Esophagus squamous epithelium (tissue), 5 donors: ENCODE measurements at places on chromosomes 16 and 17.

GRCh38 chr17:77802811-77803220, 155.7 kb upstream of the TNRC6C start:
- DNase-seq: no peak

DNA sequence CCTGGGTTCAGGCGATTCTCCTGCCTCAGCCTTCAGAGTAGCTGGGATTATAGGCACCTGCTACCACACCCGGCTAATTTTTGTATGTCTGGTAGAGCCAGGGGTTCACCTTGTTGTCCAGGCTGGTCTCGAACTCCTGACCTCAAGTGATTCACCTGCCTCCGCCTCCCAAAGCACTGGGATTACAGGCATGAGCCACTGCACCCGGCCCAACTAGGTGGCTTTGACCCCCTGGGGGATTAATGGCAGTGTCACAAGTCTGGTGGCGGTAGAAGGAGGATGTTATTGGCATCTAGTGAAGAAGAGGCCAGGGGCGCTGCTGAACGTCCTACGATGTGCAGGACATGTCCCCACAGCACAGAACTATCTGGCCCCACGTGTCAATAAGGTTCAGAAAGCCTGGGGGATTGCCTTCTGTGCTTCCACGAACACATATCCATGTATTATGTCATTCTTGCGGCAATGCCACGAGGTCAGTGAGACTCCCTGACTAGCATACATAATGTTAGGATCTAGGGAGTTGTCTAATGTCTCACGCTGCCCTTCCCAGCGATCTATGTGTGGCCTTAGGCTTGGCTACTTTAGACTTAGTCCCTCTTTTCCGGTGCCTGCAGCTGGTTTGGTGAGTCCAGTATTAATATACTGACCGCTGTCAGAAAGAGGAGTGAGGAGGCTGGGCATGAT, 75.8 kb downstream of the ABCC6 start:
- no peak for DNase-seq

GRCh38 chr17:80512233-80512632, 32.4 kb upstream of the RPTOR start:
- DNase-seq: no peak

GRCh38 chr17:55037828-55038227, 69.3 kb downstream of the STXBP4 start:
- DNase-seq: no peak

DNA sequence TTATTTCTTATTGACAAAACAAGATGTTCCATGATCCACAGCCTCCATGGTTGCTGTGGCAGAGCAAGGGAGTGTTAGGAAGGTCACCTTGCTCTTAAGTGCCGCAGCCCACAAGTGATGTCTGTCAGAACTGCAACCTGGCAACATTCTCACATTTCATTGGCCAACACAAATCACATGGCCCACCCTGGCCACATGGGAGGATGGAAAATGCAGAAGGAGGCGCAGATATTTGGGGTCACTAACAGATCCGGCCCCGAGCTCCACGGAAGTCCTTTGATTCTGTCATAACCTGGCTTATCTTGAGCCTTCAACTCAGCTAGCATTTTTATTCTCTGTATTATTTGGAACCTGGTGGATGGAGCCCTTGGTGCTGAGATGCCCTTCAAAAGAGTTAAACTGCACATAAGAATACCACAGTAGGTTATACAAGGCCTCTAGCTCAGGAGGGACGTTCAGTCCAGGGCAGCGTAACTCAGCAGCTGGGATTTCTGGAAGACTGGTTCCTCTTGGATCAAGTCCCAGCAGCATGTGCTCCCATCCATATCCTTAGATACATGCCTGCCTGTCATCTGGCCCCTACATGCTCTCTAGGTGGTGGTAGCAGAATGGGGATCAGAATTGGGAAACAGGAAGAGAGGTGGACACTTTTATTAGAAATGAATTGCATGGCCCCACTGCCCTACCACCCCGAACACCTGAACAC, 508.1 kb downstream of the HAPSTR1 start:
- no peak for DNase-seq

DNA sequence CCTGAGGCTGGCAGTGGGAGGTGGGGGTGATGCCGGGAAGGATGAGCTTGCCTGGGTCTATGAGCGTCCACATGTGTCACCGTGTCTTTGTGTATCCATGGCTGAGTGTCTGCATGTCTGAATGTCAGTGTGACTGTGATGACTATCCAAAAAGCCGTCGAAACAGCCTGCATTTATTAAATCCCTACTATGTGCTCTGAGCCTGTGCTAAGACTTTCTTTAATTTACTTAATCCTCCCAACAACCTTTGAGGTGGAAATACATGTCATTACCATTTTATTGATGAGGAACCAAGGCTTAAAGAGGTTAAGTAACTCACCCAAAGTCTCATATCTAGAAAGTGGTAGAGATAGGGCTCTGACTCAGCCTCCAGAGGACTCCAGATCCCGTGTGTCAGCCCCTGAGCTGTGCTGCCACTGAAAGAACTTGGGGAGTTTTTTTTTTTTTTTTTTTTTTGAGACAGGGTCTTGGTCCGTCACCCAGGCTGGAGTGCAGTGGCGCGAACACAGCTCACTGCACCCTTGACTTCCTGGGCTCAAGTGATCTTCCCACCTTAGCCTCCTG, 20.0 kb downstream of the ARHGAP23 start:
- DNase-seq: no peak

DNA sequence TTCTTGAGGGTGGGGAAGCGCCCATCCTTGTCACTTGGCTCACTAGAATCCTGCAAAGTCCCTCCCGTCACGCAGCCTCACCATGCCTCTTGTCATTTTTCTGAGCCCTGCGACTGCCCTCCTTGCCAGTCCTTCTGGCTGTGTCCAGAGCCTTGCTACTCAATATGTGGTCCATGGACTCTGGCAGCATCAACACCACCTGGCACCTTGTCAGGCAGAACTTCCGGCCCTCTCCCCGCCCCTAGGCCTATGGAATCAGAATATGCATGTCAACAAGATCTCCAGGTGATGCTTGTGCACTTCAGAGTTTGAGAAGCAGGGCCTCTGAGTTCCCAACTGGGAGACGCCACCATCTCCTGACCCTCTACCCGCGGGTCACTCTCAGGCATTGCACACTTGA, 12.1 kb downstream of the PIMREG start:
- DNase-seq: no peak

DNA sequence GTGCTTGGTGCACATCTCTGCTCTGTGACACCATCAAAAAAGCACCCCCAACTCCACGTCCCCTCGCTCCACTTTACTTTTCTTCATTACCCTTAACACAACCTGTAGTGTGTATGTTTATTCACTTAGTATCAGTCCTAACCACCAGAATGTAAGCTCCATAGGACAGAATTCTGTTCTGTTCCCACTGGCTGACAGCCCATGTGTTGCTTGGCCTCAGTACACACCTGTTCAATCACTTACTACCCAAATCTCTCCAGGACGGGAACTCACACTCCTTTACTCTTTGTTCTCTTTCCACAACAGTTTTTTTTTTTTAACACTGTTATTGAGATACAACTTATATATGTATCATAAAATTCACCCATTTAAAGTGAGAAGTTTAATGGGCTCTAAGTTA, 119.6 kb downstream of the MAF start:
- no peak for DNase-seq

GRCh38 chr17:71902894-71903506, 217.8 kb upstream of the SOX9 start:
- DNase-seq: no peak

- DNase-seq: no peak
Observed at GRCh38 chr16:12425134-12425941, 378.3 kb downstream of the CPPED1 start.

DNA sequence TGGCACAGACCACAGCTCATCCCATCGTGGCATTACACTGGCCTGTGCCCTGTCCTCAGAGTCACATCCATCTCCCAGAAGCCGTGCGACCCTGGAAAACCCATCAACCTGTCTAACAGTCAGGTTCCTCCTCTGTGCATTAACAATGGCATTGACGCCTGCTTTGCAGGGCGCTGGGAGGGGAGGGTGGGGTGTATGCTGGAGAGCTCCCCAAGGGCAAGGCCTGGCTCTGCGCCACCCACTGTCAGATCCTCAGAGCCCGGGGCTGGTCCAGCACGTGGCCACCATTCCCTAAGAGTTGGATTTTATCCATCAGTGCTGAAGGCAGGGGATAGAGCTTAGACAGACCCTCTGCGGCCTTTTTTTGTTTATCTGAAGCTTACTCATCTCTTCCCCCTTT, 28.7 kb downstream of the NOS2 start:
- no peak for DNase-seq

DNA sequence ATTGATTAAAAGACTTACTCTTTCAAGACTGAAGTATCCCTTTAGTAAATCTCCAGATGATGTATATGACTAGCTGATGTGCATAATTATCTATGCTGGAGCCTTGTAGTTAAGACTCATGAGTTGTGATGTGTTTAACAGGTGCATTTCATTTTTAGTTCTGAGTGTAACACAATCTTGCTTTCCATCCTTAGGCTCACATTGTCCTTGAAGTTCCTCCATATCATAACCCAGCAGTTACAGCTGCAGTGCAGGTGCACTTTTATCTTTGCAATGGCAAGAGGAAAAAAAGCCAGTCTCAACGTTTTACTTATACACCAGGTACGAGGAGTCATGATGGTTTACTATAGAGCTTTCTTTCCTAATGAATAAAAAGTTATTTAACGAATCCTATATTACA, 52.9 kb downstream of the ESRP2 start:
- DNase-seq: no peak

GRCh38 chr16:12802661-12803060, 1.0 kb downstream of the CPPED1 start:
- no peak for DNase-seq

- DNase-seq: no peak
Observed at GRCh38 chr17:34615326-34615725, 35.9 kb downstream of the TMEM132E start.

- no peak for DNase-seq
Observed at GRCh38 chr16:64352246-64352645, 769.6 kb downstream of the CDH11 start.

DNA sequence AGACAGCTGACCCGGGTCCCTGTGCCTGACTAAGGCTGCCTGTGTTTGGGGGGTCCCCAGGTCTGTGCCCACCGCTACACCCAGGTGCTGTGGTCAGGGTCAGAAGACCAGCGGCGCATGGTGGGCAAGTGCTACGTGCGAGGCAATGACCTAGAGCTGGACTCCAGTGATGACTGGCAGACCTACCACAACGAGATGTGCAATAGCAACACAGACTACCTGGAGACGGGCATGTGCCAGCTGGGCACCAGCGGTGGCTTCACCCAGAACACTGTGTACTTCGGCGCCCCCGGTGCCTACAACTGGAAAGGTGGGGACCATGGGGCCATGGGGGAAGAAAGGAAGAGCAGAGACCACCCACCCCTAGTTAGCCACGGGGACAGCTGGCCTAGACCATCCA, 12.1 kb downstream of the ITGA3 start:
- no peak for DNase-seq

DNA sequence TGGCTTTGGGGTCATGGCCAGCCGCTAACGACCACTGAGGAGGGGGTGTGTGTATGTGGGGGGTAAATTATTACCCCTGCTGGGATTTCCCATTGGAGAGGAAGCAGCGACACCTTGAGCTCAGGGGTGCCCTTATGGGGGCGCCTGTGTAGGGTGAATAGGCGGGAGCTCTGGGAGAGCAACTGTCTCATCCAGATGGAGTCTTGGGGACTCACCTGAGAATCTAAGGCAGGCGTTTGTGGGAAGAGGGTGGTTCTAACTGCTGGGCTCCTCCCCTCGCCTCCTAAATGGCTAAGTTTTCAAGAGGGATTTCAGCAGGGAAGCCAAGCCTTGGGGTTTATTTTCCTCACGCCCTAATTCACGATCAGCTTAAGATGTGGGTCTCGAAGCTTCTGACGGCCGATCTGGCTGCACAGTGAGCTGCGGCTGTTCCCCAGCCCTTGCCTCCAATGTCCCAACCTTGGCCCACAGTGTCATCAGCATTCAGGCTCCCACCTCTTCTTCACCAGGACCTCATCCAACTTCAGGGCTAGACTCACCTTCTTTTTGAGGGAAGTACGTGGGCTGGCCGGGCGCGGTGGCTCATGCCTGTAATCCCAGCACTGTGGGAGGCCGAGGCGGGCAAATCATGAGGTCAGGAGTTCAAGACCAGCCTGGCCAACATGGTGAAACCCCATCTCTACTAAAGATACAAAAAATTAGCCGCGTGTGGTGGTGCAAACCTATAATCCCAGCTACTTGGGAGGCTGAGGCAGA, 136.9 kb upstream of the EEF2KMT start:
- no peak for DNase-seq

DNA sequence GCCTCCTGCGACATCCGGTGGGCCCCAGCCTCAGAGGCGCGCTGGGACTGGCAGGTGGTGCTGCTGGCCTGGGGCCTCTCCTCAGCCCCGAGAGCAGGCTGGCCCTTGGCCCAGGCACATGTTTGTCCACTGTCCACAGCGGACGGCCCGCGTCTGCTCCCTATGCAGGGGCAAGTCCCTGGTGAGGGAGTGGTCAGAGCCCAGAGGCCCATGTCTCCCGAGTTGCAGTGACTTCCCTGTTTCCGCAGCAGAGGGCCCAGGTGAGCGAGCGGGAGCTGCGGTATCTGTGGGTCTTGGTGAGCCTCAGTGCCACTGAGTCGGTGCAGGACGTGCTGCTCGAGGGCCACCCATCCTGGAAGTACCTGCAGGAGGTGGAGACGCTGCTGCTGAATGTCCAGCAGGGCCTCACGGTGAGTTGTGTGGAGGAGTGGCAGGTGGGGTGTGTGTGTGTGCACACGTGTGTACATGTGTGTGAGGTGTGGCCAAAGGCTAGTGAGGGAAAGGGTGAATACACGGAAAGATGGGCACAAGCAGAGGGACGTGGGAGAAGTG, 10.4 kb downstream of the IL34 start:
- no peak for DNase-seq

DNA sequence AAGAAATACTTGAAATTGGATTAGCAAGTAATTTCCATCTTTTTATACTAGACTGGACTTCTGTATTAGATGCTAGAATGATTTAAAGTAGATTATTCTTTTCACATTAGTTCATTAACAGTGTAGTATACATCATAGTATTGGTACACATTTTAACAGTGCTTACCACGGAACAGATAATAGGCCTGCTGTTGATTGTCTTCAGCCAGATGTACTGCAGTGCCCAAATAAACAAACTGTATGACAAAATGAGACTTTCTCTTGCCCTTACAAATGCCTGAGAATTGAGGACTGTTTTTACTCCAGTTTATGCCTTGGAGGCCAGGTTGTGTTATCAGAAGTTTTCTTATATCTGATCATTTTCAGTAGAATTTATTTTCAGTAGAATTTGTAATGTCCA, 631 bp downstream of the EVI2A start:
- no peak for DNase-seq

DNA sequence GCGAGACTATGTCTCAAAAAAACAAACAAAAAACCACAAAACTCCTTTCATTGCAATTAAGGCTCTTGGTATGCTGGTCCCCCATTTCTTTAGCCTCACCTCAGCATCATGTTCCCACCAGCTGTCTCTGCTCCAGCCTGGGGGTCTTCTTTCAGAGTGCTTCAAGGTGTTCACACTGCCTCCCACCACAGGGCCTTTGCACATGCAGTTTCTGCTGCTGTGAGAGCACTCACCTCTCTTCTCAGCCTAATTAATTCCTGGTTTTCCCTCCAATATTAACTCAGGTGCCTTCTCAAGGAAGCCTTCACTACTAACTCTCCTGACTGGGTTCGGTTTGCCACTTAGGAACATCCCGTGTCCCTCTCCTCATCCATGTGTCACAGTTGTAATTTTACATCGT, 15.9 kb upstream of the PIK3R6 start:
- DNase-seq: no peak
